ENCODE measurements at places on chromosomes 16 and 17.

GRCh38 chr16:69012906-69013305 is 92.5 kb upstream of the HAS3 start:
- DNase-seq, result no peak

- DNase-seq, result peak; percentile 12
Observed at GRCh38 chr16:58732545-58733247, 1.4 kb downstream of the GOT2 start.

- DNase-seq, result no peak
Observed at GRCh38 chr17:12789481-12790248, at the start of gene ARHGAP44. Gene ARHGAP44, plus strand, starts transcription at chr17:12789498. Its CDS starts 341 bp downstream, at chr17:12789839.

DNA sequence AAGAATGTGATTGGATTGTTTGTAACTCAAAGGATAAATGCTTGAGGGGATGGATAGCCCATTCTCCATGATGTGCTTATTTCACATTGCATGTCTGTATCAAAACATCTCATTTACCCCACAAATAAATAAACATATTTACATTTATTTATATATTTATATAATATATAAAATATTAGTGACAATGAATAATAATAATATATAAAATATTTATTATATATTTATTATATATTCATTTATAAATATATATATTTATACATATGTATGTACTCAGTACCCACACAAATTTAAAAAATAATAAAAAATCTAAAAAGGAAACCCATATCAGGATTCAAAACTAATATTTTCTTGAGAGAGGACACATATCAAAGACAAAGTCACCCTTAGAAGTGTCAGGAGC is 429.9 kb downstream of the KCNJ2 start:
- DNase-seq, result no peak

- no peak for DNase-seq
Observed at GRCh38 chr17:54903375-54903774, 2.7 kb downstream of the TOM1L1 start.

GRCh38 chr16:49292413-49292812 is 10.8 kb upstream of the CBLN1 start:
- DNase-seq, result no peak

DNA sequence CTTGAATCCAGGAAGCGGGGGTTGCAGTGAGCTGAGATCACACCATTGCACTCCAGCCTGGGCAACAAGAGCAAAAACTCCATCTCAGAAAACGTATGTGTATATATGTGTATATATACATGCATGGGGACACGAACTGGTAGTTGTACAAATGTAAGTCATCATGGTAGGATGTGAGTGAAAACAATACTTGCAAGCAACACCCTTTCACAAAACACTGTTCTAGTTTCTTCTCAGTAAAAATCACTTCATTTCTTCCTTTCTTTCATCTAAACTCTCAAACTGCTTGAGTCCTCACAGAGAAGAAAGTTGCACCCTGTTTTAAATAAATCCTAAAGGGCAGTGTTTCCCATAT is 51.8 kb downstream of the METTL16 start:
- no peak for DNase-seq

GRCh38 chr17:57337390-57337789 is 81.1 kb downstream of the MSI2 start:
- DNase-seq, result no peak

GRCh38 chr17:142102-142661 is 4.8 kb downstream of the SCGB1C2 start:
- no peak for DNase-seq

DNA sequence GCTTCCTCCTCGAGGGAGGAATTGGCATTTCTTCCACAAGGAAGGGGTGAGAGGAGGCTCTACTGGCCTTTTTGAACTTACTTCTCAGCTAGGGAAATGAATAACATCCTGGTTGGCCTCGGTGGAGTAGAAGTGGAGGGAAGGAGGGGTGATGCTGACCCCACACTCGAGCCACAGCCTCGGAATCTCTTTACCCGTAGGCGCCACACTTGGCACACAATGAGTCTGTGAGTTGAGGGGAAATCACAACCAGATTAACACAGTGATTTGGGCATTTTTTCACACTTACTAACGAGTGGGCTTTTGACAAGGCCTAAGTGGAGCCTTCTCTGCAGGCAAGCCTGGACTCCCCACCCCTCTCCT is 47.3 kb upstream of the TBX2 start:
- no peak for DNase-seq

DNA sequence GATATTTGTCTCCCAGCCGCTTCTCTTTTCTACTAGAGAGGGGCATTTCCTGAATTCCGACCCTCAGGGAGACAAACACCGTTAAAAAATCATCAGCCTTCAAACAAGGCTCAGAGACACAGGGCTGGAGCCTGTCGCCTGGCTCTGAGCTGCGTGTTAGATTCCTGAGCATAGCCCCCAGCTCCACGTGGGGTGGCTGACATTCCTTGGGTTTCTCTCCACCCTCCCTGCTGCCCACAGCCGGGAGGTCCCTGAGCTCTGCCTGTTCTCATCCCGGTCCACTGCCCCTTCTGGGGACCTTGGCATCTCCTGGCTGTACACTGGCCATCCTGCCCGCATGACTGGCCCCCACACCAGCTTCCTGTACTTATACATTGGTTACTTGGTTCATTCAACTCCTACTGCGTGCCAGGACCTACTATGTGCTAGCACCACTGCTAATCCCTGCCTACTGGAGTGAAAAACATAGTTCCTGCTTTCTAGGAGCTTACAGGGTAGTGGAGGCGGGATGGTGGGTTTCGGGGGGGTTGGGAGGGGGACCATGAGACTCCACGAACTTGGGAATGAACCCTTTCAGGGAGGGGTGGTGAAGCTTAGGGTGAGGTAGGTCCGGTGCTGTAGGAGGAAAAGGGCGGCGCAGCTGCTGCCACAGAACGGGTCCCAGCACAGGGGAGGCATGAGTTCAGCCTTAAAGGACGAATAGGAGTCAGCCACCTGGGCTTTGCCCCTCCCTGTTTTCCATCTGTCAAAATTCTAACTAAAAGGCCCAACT is 52.1 kb upstream of the TMEM132E start:
- DNase-seq, result no peak

DNA sequence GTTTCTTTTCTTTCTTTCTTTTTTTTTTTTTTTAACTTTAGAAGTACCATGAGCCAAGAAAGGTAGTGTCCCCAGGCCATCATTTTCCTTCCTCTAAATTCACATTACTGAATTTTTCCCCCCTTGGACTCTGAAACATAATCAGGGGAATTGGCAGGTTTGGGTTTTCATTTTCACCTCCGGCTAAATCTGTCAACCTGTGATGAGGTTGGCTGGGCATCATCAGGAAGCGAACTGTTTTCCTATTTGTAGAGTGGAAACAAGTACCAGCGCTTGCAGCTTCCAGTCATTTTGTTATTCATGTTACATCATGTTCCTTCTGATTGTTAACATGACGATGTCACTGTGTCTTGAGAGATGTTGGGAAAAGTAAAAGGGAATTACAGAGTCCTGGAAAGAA is 641.9 kb upstream of the RBFOX1 start:
- DNase-seq, result no peak

GRCh38 chr17:79340333-79341221 is 266.0 kb downstream of the ENGASE start:
- DNase-seq, result no peak

- DNase-seq, result no peak
Observed at GRCh38 chr17:17561408-17562145, 29.9 kb downstream of the PEMT start.

- peak; percentile 51 for DNase-seq
Observed at GRCh38 chr17:29566473-29567303, at the start of gene ABHD15. Gene ABHD15, minus strand, starts transcription at chr17:29567037. Its CDS starts 71 bp downstream, at chr17:29566966.

GRCh38 chr16:26710450-26710849 is 356.3 kb upstream of the C16orf82 start:
- DNase-seq, result no peak

DNA sequence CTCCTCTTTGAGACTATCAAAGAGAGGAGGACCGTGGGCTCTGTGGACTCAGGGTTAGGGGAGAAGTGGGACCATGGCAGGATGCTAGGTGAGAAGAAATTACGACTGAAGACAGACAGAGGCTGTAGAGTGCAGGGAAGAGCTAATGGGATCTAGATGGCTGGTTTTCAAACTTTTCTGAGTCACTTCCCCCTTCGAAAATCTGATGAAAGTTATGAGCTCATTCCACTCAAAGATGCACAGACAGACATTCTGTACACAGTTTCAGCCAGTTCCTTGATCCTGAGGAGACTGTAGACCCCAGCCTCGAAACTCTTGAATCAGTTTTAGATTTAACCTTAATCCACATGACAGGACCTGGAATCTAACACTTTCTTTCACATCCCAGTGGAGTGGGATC is 40.7 kb downstream of the RGS9 start:
- no peak for DNase-seq

DNA sequence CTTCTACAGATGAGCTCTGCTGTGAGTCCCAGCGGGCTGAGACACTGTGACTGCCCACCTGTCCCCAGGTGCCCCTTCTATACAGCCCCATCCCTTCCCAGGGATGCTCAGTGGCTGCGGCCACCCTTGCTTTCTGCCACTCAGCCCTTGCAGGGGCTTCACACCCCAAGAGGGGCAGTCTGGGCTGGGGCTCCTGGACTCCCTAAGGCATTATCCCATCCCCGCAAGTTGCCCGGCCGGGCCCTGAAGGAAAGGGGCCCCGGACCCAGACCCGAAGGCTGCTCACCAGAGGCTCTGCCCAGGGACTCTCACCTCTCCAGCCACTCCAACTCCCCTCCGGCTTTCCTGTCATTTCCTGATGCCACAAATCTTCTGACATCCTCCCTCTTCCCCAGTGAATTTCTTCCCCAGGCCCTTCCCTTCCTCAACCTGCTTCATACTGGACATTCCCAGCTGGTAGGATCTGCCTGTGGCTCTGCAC is 88.5 kb upstream of the TOB1 start:
- DNase-seq, result no peak

DNA sequence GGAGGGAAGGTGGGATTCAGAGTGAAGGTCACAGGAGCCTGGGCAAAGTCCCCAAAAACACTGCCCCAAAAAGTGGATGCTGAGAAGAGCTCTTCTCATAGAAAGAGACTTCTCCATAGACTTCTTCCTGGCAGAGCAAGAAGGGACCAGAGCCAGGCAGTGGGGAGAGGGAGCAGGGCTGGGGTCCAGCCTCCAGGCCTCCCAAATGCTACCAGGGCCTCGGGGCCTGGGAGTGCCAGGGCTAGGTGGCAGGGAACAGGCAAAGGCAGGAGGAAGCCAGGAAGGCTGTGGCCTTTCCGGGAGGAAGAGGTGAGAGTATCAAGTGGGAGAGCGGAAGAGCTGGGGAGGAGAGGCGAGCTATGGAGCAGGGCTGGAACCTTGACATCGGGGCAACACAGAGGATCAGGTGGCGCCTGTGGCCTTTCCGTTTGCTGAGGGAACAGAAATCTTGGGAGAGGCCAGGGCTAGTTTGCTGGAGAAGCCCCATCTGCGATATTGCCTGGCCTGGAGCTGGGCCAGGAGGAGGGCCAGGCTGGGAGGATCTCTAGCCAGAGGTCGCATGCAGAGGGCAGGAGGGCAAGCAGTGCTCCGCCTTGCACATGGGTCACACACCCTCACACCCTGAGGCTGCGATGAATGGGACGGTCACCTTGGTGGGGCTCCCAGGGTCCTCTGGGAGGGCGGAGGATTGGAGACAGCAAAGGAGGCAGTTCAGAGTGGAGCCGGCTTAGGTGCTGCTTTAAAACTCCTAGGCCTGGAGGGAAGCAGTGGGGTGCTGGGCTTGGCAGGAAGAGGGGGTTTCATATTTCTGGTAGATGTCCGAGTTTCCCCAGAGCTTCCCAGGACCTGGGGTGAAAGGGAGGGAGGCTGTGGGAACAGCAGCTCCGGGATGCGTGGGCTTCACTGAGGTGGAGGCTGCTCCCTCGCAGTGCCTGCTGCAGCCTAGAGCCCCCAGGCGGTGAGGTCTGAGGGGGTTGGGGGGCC is 3.4 kb downstream of the SLC16A5 start:
- DNase-seq, result no peak

GRCh38 chr16:31467151-31467773 is 4.7 kb upstream of the TGFB1I1 start:
- no peak for DNase-seq

GRCh38 chr17:6506679-6507231 is 49.6 kb downstream of the PITPNM3 start:
- DNase-seq, result no peak

GRCh38 chr17:80026359-80027042 is 9.2 kb downstream of the TBC1D16 start:
- no peak for DNase-seq

- DNase-seq, result no peak
Observed at GRCh38 chr16:54050459-54051210, 236.0 kb downstream of the IRX3 start.

DNA sequence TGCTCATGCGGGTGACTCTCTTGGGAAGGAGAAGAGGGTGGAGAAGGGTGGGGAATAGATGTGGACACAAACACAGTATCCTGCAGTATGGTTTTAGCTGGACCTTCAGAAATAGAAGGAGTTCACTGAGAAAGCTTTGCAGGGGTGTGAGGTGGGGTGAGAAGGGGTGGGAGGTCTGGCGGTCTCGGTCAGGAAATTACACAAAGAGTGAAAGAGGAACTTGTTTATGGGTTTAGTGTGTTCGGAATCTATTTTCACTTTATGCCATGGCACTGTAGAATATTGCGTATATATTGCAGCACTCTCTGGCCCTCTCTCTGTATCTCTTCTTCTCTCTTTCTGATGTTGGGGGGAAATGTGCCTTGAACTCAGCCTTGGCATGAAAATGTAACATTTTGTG is 148.2 kb upstream of the GOT2 start:
- no peak for DNase-seq

- DNase-seq, result no peak
Observed at GRCh38 chr17:56724664-56725063, 109.1 kb downstream of the C17orf67 start.

GRCh38 chr16:55625843-55626242 is 29.9 kb upstream of the SLC6A2 start:
- no peak for DNase-seq

- DNase-seq, result peak; percentile 24
Observed at GRCh38 chr17:7885367-7886226, 3.0 kb upstream of the CHD3 start.

Measured in CD4-positive, alpha-beta T cell treated with Interleukin-15 for 4 hours (primary cell).